ENCODE measurements at places on chromosomes 16 and 17.

DNA sequence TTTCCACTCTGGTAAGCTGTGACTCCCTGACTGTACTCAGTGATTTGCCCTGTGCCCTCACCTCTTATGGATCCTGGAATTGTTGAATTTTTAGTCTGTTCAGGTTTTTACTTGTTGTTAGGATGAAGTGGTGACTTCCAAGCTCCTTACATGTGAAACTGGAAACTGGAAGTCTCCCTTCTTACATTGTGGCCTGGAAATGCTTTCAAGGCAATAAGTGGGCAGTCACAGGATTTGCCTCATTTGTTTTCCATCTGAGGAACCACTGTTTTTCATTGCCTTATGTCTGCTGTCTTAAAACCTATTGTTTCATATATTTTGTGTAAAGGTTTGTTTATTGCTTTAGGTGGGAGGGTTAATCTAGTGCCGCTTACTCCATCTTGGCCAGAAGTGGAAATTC lies 155.8 kb downstream of the CYB561 start:
- DNase-seq, result no peak

GRCh38 chr16:84785843-84786581 lies 33.8 kb upstream of the CRISPLD2 start:
- peak; percentile 65 for DNase-seq

- DNase-seq, result no peak
These were observed 13.6 kb downstream of the C16orf86 start for GRCh38 chr16:67679935-67680897.

- no peak for DNase-seq
These were observed 38.3 kb downstream of the NT5M start for GRCh38 chr17:17341452-17341851.

DNA sequence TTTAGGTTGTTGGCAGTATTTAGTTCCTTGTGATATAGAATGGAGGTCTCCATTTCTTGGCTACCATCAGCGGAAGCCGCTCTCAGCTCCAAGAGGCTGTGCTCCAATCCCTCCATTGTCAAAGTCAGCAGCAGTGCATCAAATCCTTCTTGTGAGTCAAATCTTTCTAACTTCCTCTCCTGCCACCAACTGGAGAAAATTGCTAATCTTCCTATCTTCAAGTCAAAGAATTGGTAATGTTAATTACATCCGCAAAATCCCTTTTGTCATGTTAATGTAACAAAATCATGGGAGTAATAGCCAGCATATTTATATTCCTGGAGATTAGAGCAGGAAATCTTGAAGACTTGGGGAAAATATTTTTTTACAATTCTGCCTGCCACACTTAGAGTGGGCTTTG lies 436.4 kb upstream of the DYNLRB2 start:
- DNase-seq, result no peak

DNA sequence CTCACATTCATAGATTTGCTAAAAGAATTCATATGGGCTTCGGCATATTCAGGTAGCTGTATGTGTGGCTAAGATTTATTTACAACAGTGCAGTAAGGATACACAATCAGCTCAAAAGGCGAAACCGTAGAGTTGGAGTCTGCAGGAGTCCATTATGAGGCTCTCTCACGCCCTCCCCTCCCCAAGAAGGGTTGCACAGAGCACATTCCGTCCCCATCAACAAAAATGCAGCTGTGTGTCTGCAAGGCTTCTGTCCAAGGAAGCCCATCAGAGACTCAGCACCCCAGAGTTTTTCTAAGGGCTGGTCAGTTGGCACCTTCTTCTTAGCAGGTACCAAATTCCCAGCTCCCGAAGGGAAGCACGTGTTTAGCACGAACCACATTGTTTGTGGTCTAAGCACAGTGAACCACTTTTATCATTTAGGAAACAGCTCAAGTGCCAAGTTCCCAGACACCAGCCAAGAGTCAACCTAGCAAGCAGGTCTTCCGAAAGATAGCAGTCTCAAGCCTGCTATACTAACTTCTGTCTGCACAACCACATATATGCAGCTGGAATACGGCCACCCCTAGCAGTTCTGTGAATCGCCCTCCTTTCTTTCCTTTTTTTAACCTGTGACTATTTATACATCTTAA lies 28.5 kb upstream of the MEAK7 start:
- no peak for DNase-seq

GRCh38 chr16:56547120-56547948 lies 17.5 kb upstream of the MT4 start:
- DNase-seq, result peak; percentile 30

DNA sequence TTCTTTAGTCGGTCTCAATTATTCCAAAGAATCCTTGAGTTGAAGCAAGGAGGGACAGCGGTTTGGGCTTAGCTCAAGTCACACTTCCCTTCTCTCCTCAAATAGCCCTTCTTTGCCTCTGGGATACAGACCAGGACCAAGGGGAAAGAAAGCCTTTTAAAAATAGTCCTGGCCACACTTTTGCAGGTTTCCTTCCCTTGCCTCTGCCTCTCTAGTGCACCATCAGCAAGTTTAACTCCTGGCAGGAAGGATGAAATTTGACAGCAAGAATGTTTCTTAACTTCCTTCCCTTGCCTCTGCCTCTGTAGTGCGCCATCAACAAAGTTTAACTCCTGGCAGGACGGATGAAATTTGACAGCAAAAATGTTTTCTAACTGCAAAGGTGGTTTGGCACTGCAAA lies 7.2 kb upstream of the G6PC1 start:
- DNase-seq, result no peak

DNA sequence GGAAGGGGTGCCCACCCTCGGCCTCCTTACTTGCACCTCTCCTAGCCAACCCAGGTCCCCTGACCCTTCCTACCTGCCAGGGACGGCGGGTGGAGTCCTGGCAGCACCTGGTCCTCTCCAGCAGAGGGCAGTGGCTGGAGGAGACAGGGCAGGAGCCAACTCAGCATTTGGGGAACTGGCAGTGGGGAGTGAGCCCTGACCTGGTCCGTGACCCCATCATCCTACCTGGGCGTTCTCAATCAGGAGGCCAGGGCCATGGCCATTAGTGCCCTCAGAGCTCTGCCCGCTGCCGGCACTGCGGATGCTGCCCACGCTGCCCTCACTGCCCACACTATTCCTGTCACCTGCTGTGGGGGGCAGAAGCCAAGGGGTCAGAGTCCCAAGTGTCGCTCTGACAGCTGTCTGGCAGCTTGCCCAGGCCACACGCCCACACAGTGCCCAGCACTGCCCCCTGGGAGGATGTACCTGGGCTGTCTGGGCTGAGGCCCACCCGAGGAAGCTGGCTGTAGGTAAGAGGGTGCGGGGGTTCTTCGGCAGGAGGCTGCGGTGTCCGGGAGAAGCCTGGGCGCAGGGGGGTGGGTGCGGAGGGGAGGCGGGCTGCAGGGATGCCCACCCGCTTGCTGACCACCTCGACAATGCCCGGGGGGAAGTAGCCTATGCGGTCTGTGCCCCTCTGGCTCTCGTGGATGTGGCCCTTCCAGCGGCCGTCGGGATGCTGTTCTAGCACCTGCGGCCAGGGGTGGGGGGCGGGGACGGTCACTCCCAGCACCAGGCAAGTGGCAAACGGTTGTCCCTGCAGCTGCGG lies 10.8 kb downstream of the CASKIN2 start:
- DNase-seq, result peak; percentile 66

DNA sequence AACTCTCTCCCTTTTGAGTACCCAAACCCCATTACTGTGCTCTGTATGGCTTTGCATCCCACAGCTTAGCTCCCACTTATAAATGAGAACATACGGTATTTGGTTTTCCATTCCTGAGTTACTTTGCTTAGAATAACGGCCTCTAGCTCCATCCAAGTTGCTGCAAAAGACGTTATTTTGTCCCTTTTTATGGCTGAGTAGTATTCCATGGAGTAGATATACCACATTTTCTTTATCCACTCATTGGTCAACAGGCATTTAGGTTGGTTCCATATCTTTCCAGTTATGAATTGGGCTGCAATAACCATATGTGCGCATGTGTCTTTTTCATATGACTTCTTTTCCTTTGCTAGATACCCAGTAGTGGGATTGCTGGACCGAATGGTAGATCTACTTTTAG lies 19.9 kb upstream of the SYT17 start:
- DNase-seq, result no peak

DNA sequence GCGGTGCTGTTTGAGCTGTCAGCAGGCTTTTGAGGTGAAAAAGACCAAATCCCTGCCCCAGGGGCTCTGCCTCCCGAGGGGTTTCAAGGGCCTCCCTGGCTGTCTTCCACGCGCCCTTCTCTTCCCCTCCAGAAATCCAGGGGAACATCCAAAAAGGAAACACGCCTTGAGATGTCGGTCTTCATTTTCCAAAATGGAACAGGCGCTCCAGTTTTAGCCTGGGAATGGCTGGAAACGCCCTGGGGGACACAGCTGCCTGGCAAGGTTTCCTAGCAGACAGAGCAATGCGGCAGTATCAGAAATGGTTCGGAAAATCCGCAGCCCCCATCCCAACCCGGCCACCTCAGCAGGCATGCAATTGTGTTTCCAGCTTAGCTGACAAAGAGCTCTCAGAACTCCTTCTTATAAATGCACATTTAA lies 16.6 kb upstream of the LITAF start:
- no peak for DNase-seq

DNA sequence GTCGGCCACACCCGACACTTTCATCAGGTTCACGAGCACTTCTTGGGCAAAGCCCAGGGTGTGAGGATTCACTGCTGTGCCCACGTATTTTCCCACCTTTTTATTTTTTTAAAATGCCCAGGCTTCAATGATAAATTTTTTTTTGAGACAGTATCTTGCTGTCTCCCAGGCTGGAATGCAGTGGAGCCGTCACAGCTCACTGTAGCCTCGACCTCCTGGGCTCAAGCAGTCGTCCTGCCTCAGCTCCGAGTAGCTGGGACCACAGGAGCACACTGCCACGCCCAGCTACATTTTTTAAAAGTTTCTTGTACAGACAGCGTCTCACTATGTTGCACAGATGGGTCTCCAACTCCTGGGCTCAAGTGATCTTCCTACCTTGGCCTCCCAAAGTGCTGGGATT lies 17.8 kb downstream of the UTS2R start:
- DNase-seq, result no peak

- DNase-seq, result no peak
These were observed 91.7 kb upstream of the TOB1 start for GRCh38 chr17:50957600-50958575.

DNA sequence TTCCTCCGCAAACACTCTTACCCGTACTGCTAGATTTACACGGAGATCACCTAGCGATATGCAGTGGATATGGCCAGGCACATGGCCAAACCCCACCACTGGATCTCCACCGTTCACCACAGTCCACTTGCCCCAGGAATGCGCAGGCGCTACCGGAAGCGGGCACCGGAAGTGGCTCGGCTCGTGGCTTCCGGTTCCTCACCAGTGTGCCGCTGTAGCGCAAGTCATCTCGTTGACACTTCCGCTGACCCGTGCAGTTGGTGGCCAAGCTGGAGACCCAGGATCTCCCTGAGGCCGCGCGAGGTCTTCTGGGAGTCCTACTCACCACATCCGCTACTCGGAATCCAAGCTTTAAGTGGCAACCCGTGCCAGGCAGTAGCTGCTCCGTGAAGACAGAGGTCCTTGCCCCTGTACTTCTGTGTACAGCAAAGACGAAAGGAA lies 11.5 kb downstream of the ZNF597 start:
- DNase-seq, result peak; percentile 49

GRCh38 chr16:56961851-56962281 lies at the start of gene CETP:
Gene CETP (plus strand): TSS chr16:56961950. CDS start chr16:56961980, 30 bp downstream.
- no peak for DNase-seq

DNA sequence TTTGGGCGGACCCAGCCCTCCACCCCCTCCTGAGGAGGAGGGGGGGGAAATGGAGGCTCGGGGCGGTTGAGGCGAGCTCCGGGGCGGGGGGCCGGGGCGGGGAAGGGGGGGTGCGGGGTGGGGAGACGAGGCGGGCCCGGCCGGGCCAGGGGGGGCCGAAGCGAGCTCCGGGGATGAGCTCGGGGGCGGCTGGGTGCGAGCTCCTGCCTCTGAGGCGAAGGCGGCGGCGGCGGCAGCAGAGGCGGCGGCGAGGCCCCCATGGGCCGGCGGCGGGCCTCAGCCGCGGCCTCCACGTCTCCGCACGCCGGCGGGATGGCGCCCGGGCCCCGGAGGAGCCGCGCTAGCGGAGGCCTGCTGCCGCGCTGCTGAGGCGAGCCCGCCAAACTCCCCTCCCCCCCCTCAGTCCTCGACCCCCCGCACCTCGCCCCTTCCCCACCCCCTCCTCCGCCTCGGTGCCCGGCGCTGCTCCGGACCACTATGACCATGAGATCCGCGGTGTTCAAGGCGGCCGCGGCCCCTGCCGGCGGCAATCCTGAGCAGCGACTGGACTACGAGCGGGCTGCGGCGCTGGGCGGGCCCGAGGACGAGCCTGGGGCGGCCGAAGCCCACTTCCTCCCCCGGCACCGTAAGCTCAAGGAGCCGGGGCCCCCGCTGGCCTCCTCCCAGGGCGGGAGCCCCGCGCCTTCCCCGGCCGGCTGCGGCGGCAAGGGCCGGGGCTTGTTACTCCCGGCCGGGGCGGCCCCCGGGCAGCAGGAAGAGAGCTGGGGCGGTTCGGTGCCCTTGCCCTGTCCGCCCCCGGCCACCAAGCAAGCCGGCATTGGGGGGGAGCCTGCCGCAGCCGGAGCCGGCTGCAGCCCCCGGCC lies 596 bp downstream of the MSL1 start:
- peak; percentile 74 for DNase-seq

- DNase-seq, result no peak
These were observed 29.5 kb downstream of the KAT7 start for GRCh38 chr17:49817993-49818392.

- DNase-seq, result peak; percentile 87
These were observed 1.8 kb upstream of the UBTF start for GRCh38 chr17:44221084-44221861.

GRCh38 chr16:30896889-30897733 lies 697 bp downstream of the CTF1 start:
- peak; percentile 91 for DNase-seq

GRCh38 chr16:57028086-57028485 lies 38.7 kb downstream of the NLRC5 start:
- no peak for DNase-seq

DNA sequence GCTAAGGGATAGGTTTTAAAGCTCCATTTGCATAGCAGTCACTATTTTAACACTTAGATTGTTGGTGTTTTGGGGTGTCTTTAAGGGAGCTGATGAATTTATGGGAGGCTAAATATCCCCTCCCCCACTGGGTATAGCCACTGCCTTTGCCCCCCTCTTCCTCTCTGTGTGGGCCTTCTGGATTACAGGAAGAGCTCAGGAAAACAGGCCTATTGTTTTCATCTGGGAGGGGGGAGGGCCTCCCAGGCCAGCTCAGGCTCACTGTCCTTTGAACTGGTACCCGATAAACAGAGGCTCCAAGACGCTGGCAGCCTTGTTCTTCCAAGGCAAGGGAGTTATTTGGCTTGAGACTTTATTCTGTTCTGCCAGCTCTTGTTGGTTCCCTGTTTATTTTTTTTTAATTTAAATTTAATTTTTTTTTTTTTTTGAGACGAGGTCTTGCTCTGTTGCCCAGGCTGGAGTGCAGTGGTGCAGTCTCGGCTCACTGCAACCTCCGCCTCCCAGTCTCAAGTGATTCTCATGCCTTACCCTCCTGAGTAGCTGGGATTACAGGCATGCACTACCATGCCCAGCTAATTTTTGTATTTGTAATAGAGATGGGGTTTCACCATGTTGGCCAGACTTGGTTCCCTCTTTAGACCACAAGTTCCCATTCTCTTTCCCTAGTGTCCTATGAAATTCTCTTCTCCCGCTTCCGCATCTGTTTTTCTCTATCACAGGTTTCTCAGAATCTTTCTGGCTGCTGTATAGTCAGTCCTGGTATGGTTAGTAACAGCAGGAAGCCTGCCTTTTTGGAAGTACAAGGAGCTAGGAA lies 25.1 kb downstream of the MINK1 start:
- peak; percentile 25 for DNase-seq

GRCh38 chr16:30553393-30553899 lies 4.7 kb downstream of the ZNF764 start:
- DNase-seq, result no peak

Data from AG08396 (cell line).